ENCODE measurements at places on chromosomes 4 and X. TPM values are rescaled to one million over a fixed set of nuclear protein-coding genes. Genes with fewer than 3 reads are reported as not detected.

The KIF4A gene
- total RNA-seq = 0.13 TPM

The TLR1 gene
- 25.4 TPM for total RNA-seq

The HELT gene
- not detected for total RNA-seq

The ALG13 gene
- 43.7 TPM for total RNA-seq

The BMX gene
- 1.7 TPM for total RNA-seq

The SRPX gene
- 410 TPM for total RNA-seq

The NKRF gene
- total RNA-seq = 8.0 TPM

The SUPT20HL1 gene
- not detected for total RNA-seq

The KLHL8 gene
- total RNA-seq = 13.8 TPM

The EXOSC9 gene
- total RNA-seq = 10.7 TPM

The MID2 gene
- 23.4 TPM for total RNA-seq

The TRIM2 gene
- total RNA-seq = 17.6 TPM

Data from mesenteric fat pad (tissue), 1 donor.